Esophagus mucosa (tissue), 1 donor: ENCODE measurements at places on chromosomes 13 and 19. TPM values are rescaled to one million over a fixed set of nuclear protein-coding genes. Genes with fewer than 3 reads are reported as not detected.

The HTR2A gene
- 0.08 TPM for total RNA-seq

The CLDN10 gene
- 0.76 TPM for total RNA-seq

The SGCG gene
- total RNA-seq = 0.24 TPM

The CPT1C gene
- total RNA-seq = 1.1 TPM

The FPR1 gene
- total RNA-seq = 1.2 TPM

The CD70 gene
- total RNA-seq = not detected

The TUBA3C gene
- not detected for total RNA-seq

The MCF2L gene
- total RNA-seq = 9.7 TPM

The LGALS14 gene
- total RNA-seq = not detected

The EID2B gene
- 0.20 TPM for total RNA-seq

The ZNF554 gene
- total RNA-seq = 2.7 TPM

The DHDH gene
- 1.2 TPM for total RNA-seq

The MISP3 gene
- 3.4 TPM for total RNA-seq

The KCNJ14 gene
- 0.76 TPM for total RNA-seq

The IQCN gene
- total RNA-seq = 0.56 TPM

The OR7D2 gene
- total RNA-seq = not detected

The FAM216B gene
- not detected for total RNA-seq

The HCN2 gene
- 0.48 TPM for total RNA-seq

The HRC gene
- 0.24 TPM for total RNA-seq

The CDK8 gene
- 7.7 TPM for total RNA-seq
